ENCODE measurements at places on chromosomes 1 and 21. TPM values are rescaled to one million over a fixed set of nuclear protein-coding genes. Genes with fewer than 3 reads are reported as not detected.

The ALG14 gene
- total RNA-seq, result 1.4 TPM

The LCA5L gene
- total RNA-seq, result 1.4 TPM

The FAM167B gene
- 0.56 TPM for total RNA-seq

The TNFAIP8L2 gene
- total RNA-seq, result not detected

The TFF3 gene
- not detected for total RNA-seq

The AGT gene
- 72.7 TPM for total RNA-seq

The ADAMTS5 gene
- 0.06 TPM for total RNA-seq

The SLC27A3 gene
- total RNA-seq, result 0.93 TPM

The LDLRAD1 gene
- not detected for total RNA-seq

The CNIH3 gene
- total RNA-seq, result 2.5 TPM

The INSRR gene
- not detected for total RNA-seq

The LCE1F gene
- total RNA-seq, result not detected

The NCAM2 gene
- total RNA-seq, result 9.8 TPM

The SHISAL2A gene
- total RNA-seq, result not detected

GRCh38 chr1:184051138-184051484 lies 419 bp upstream of the TSEN15 start:
- DNase-seq, result no peak

- DNase-seq, result peak; percentile 85
These were observed 15.8 kb downstream of the SNX7 start for GRCh38 chr1:98677288-98677687.

- no peak for DNase-seq
These were observed at the start of gene UBASH3A for GRCh38 chr21:42403611-42404231. TSS of gene UBASH3A (plus strand) at chr21:42403902. CDS start at chr21:42403946, 44 bp downstream.

GRCh38 chr21:37087188-37087587 lies 14.1 kb downstream of the TTC3 start:
- peak; percentile 66 for DNase-seq

DNA sequence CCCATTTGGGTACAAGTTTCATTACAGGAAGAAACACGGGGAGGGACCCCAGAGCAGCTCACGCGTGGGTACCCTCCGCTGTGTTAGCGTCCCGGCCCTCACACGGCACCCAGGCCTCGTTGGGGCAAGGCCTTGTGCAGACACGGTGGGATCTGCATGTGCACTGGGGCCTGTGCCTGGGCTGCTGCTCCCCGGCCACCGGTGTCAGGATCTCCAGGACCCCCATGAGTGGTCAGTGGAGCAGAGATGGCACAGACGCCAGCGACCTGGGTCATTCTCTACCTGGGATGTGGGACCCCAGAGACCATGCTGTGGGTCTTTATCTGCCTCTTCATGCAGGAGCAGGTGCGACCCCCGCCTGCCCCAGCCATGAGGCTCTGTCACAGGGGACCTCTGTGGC lies 5.4 kb upstream of the SAMD11 start:
- no peak for DNase-seq

- no peak for DNase-seq
These were observed 38.9 kb upstream of the HMGB4 start for GRCh38 chr1:33824971-33825370.

DNA sequence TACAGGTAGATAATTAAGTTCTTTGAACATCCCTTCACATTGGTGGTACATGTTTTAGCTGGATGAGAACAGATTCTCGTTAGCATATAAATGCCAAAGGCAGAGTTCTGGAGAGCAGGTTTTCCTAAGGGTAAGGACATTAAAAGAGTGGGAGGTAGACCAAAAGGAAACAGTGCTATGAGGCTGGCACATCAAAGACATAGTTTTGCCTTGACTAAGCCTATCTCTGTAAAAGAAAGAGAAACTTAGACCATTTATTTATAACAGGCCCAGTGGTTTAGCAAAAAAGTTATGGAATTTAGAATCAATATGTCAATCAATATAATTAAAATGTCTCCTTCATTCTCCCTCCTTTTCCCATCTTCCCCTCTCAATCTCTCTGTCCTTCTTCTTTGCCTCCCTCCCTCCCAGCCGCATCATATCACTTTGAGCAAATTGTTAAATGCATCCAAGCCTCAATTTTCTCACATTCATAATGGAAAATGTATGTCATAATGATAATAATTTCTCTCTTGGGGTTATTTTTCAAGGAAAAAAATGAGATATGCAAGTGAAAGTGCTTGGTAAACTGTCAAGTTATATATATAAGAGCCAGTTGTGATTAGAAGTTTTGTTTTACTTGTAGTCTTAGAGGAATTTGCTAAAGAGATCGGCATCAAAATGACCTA lies 209.9 kb upstream of the SGIP1 start:
- no peak for DNase-seq

DNA sequence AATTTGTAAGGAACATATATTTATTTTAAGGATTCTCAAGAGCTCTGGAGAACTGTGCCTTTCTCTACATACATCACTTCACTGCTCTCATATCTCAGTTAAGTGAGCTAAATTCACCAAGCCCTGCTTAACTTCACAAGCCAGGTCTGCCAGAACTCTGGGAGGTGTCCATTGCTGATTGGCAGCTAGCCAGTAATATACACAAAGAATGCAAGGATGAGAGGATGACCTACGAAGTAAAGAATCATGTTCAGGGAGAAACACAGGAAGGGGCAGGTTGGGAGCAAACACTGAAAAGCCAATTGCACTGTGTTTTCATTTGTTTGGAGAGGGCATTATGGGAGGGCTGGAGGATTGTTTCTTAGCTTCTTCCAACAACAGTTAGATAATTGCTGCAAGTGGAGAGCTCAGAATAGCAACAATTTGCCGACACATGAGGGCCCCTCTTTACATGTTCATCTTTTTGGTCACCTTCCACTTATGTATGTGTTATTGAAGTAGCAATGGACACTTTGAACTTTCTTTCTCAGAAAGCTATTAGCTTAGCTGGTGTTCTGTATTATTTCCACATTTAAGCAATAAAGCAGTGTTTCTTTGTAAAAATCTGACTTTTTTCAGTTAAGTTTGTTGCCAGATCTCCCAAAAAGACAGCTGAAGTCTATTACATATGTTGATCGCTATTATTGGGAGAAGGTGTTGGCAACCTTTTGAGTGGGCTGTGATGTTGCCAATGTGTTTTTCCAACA lies 254.8 kb downstream of the LTN1 start:
- DNase-seq, result no peak

GRCh38 chr1:200653022-200653462 lies 16.7 kb downstream of the DDX59 start:
- no peak for DNase-seq

- no peak for DNase-seq
These were observed 23.7 kb downstream of the CAMK1G start for GRCh38 chr1:209607102-209607794.

GRCh38 chr1:183622013-183622412 lies 13.6 kb downstream of the ARPC5 start:
- DNase-seq, result no peak

GRCh38 chr1:75472971-75473603 lies 137.8 kb downstream of the SLC44A5 start:
- DNase-seq, result no peak

- no peak for DNase-seq
These were observed 3.8 kb downstream of the MAP7D1 start for GRCh38 chr1:36159614-36160387.

DNA sequence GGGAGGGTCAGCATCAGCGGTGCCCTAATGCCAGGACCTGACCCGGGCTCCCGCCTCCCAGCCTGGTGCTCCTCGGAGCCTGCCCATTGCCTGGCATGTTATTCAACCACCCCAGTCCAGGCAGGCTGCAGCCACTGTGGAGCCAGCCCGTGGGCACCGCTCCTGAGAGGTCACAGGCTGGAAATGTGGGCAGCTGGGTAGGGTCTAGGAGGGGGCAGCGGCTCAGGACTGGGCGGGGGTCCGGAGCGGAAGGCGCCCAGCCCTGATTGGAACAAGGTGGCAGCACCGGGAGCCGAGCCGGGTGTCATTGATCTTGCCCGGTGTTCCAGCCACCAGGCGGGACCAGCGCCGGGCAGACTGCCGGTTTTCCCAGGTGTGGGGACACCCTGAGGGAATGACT lies 12.7 kb upstream of the RUNX3 start:
- no peak for DNase-seq

DNA sequence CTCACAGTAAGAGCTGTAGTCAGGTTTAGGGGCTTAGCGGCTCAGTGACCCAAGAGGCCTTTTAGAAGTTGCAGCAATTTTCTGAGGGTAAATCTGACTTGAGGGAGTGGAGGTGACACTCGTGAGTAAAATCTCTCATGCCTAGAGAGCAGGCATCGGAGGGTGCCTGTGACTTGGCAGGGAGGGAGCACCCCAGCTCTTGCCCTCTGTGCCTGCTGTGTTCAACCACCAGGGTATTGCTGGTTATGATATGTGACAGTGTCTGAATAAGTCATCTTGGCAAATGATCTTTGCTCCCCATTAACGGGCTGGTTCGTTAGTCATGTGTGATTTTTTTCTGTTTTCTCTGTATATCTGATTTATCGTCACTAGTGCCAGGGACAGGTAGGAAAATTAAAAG lies 5.9 kb downstream of the MAN1C1 start:
- DNase-seq, result no peak

GRCh38 chr21:36882776-36883175 lies 83.7 kb downstream of the HLCS start:
- no peak for DNase-seq

DNA sequence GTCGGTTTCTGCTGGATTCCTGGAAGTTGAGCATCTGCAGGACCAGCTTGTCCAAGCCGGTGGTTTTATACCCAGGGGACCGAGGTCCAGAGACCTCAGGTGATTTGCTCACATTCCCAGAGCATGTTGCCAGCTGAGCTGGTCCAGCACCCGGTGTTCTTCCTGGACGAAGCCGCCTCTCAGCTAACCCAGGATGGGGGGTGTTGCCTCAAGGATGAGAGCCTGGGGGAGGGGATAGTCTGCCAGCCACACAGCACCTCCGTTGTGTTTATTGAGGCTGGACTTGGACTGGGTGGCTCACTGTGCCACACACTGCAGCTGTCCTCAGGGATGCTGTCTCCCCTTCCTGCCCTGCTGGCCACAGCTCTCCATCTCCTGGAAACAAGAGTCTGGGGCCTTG lies 1.5 kb downstream of the TMEM201 start:
- no peak for DNase-seq

- DNase-seq, result no peak
These were observed at the start of gene TPM3 for GRCh38 chr1:154191990-154192461. TSS of gene TPM3 (minus strand) at chr1:154192100. CDS start at chr1:154192018, 82 bp downstream.

- DNase-seq, result no peak
These were observed 286.8 kb upstream of the DUSP10 start for GRCh38 chr1:222028676-222029075.

- DNase-seq, result no peak
These were observed 27.6 kb upstream of the BCAS2 start for GRCh38 chr1:114609026-114609425.

GRCh38 chr1:67642629-67643028 lies 42.4 kb upstream of the GADD45A start:
- DNase-seq, result no peak

- no peak for DNase-seq
These were observed 2.7 kb downstream of the ETNK2 start for GRCh38 chr1:204149107-204149506.

DNA sequence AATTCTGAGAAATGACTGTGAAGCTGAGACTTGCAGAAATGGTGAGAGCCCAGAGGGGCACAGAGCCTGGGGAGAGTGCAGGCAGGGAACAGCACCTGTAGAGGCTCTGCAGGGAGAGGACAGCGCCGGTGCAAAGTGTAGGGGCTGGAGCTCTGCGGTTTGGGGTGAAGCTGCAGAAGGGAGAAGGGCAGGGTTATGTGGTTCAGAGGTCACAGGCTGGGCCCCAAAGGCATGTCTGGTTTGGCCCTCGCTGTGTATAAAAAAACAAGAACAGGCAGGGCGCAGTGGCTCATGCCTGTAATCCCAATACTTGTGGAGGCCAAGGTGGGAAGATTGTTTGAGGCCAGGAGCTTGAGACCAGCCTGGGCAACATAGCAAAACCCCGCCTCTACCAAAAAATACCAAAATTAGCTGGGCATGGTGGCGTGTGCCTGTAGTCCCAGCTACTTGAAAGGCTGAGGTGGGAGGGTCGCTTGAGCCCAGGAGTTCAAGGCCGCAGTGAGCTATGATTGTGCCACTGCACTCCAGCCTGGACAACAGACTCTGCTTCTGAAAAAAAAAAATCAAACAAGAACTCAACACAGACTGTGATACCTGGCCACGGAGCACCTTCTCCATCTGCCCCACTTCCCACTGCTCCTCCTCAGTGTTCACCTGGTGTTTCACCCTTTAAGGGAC lies 29.1 kb downstream of the SERINC2 start:
- DNase-seq, result no peak

DNA sequence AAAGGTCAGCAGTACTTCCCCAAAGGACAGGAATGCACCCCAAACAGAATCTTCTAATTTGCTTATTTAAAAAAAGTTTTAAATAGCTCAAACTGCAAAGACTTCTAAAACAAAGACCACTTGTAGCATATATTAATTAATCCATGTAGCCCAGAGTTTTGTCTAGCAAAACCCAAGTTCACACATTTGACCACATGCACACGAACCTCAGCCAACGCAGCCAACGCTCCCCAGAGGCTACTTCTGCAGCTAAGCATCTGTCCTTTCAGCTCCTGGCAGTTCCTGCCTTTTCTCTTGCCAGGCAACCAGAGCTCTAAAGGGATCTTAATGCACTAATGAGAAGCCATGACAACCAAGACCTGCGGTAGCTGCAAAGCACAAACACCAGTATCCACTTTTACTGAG lies 89.6 kb downstream of the RERE start:
- DNase-seq, result no peak

DNA sequence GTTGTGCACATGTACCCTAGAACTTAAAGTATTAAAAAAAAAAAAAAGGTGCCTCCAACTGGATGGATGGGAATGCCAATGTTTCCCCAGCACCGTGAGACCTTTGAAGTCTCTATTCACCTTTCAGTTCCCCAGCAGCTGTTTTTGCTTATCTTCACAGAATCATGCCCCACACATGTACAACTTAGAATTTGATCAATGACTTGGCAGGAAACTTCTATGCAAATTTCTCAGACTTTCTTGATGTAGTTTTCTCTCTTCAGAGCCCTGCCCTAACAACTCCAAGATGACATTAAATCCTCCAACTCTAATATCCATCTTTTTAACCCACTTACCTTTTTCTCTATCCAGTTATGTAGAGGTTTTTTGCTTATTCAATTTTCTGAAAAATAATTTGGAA lies 144.3 kb downstream of the PLPPR5 start:
- no peak for DNase-seq

- DNase-seq, result peak; percentile 48
These were observed 1.0 kb downstream of the PLEKHG5 start for GRCh38 chr1:6490181-6491080.

DNA sequence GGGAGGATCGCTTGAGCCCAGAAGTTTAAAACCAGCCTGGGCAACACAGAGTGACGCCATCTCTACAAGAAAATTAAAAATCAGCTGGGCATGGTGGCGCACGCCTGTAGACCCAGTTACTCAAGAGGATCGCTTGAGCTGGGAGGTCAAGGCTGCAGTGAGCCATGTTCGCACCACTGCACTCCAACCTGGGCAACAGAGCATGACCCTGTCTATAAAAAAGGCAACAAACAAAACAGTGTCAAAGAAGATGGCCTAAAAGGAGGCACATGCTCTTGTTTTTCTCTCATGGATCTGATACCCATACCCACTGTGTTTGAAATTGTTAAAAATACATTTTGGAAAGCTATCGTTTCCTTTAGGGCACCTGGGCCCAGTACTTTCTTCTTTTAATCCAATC lies 191.7 kb downstream of the SLC45A1 start:
- DNase-seq, result no peak

GRCh38 chr1:116721451-116722007 lies 32.7 kb upstream of the CD2 start:
- DNase-seq, result no peak
